ENCODE measurements at places on chromosomes 4 and X.

- DNase-seq = no peak
Observed at GRCh38 chr4:10605746-10606482, 78.7 kb downstream of the CLNK start.

DNA sequence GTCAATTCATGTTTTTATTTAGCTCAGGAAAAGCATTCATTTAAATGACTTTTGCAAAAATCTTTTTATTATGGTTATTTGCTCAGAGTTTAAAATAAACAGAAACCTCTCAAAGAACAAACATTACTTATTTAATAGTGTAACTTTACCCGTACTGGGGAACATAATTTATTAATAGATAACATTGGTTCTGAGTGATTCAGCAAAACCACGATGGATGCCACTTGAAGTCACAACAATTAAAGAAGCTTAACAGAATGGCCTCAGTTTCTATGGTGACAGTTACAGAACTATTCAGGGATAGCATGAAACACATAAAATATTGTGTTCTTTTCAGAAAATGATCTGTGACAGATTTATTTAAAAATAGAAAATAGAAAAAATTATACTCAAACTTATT is 368.7 kb downstream of the CCSER1 start:
- no peak for DNase-seq

DNA sequence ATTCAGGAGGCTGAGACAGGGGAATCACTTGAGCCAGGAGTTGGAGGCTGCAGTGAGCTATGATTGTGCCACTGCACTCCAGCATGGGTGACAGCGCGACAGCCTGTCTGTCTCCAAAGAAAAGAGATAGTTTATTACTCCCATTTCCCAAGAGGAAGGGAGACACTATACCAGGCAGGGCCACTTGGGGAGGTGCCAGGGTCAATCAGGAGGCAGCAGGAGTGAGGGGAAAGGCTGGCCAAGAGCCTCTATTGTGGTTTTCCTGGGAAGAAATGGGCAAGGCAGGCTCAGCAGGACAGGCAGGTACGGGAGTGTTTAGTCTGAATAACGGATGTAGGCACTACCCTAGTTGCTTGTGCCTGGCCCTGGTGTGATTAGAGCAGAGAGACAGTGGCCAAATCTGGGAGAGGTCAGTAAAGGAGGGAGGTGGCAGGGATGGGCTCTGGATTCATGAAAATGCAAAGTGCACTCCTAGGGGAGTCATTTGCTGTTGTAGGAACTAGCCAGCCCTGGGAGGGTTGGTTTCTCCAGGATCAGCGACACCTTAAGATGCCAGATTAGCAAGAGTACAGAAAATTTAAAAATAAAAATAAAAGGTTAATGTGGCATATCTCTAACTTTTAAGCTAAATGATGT is 20.2 kb upstream of the CDKN2AIP start:
- DNase-seq = no peak

DNA sequence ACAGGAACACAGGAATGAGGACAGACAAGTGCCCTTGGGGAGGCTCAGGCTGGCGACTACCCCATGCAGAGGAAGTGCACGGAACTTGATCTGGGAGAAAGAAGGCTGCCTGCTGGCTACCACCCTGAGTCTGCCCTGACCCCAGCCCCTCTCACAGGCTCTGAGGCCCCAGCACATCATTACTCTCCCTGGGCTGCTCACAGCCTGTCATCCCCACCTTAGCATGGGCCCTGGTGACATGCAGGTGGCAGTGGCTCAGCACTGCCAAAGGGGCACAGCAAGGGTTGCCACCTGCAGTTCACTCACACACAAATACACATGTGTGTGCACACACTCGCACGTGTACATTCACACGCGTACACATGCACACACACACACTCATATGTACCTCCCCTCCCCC is 26.1 kb upstream of the MAMLD1 start:
- no peak for DNase-seq

- DNase-seq = no peak
Observed at GRCh38 chrX:25536307-25536970, 520.7 kb upstream of the ARX start.

GRCh38 chr4:61373901-61374440 is 173.8 kb downstream of the ADGRL3 start:
- DNase-seq = no peak

DNA sequence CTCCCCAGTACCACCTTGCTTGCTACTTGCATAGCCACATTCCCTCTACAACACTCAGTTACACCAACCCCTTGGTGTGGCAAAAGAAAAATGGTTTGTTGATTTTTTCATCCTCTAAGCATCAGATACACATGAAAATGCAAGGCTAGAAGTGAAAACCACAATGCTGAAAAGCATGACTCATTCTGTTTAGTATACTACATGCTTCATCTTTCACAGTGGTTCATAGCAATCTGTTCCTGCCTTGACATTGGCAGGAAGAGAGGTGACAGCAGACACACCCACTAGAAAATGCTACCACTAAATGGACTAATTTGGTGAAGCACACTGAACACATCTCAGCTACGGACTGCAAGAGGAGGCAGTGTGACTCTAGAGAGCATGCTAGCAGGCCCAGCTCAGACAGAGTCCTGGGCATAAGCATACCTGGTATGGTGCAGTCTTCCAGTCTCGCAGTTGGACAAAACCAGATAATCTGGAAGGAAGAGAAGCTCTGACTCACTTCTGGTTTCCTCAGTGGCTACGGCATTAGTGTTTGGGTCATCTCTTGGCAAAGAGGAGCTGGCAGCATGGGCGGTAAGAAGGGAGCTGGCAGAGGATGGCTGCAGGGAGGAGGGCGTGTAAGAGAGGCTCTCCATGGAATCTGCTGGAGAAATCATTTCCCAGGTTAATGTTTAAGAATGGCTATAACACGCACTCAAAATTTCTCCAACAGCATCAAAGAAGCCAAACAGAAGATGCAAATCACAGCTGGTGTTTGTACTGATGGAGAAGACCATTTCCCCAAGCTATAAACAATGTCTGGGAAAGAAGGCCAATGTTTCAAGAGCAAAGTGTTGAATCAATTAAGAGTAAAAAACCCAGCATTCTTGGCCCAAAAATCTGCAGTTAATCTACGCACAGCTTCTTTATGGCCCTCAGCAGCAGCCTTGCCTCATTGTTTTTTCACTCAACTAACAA is 37.8 kb downstream of the GAB3 start:
- peak; percentile 44 for DNase-seq

DNA sequence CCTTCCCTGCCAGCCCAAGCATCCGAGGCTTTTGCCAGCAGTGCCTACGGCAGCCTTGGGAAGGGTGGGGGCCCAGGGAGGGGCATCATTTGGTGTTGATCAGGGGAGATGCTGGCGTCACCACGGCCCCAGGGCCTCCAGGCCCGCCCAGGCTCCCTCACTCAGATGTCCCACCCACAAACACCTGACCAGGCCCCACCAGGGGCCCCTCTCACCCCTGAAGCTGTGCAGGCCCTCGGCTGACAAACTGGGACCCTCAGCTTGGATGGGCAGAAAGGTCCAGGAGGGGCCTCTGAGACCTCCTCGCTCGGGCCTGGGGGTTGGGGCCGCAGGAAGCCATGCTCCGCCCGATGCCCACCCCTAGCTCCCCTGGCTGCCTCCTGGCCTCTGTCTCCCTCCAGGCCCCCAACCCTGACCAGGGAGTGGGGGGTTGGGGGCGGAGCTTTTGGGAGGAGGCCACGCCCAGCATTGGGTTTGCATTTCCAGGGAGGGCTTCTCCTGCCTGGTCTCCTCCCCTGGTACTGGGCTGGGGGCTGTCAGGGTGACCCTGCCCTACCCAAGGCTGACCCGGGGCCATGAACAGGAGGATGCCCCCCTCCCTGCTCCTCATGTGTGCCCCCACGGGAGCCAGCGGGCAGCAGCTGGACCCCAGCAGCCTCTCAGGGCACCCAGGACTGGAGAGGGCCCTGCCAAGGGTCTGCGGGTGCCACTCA is 33.4 kb upstream of the SPON2 start:
- no peak for DNase-seq

GRCh38 chr4:41043465-41043864 is 170.9 kb downstream of the APBB2 start:
- no peak for DNase-seq

GRCh38 chr4:138062929-138063328 is 179.2 kb downstream of the SLC7A11 start:
- no peak for DNase-seq

DNA sequence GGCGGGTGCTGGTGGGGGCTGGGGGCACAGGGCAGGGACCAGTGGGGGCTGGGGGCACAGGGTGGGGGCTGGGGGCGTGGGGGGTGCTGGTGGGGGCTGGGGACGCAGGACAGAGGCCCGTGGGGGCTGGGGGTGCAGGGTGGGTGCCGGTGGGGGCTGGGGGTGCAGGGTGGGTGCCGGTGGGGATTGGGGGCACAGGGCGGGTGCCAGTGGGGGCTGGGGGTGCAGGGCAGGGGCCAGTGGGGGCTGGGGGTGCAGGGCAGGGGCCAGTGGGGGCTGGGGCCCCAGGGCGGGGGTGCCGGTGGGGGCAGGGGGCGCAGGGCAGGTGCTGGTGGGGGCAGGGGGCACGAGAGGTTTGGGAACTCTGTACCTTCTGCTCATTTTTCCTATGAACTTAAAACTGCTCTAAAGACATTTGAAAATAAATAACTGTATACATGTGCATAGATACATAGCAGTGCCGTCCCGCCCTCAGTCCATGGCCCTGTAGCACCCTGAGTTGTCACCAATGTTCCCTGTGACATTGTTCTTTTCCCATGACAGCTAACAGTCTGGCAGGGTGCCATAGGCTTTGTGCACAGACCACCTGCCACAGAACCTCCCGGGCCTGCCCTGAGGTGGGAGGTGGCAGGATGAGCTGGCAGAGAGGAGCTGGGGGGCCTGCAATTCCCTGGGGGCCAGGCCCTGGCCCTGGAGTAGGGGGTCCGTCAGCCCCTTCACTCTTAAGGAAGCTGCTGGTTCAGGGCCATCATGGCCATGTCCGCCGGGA is 35.6 kb upstream of the ADRA2C start:
- no peak for DNase-seq

GRCh38 chr4:53314252-53314651 is 51.6 kb downstream of the SCFD2 start:
- DNase-seq = no peak

DNA sequence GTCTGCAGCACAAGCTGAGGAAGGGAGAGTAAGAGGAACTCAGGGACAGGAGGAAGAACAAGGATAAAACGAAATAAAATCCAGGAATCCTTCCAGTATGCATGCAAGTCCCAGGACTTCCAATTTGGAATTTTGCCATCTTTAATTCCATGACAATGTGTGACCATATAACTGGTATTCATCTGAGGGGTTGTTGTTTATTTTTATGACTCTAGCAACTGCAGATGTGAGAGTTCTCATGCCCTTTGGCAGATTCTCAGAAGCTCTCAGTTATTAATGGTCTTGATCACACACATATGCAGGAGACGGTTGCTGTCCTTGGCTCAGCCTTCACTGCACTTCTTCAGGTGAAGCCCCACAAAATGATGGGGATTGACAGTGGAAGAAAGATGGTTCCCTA is 148.2 kb downstream of the SMIM20 start:
- DNase-seq = no peak

DNA sequence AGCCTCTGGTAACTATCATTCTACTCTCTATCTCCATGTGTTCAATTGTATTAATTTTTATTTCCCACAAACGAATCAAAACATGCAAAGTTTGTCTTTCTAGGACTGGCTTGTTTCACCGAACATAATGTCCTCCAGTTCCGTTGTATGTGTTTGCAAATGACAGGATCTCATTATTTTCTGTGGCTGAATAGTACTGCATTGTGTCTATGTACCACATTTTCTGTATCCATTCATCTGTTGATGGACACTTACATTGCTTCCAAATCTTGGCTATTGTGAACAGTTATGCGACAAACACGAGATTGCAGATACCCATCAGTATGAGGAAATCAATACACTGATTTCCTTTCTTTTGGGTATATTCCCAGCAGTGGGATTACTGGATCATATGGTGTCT is 8.4 kb upstream of the LDOC1 start:
- DNase-seq = no peak

- no peak for DNase-seq
Observed at GRCh38 chr4:39312816-39313215, 53.3 kb downstream of the RFC1 start.

DNA sequence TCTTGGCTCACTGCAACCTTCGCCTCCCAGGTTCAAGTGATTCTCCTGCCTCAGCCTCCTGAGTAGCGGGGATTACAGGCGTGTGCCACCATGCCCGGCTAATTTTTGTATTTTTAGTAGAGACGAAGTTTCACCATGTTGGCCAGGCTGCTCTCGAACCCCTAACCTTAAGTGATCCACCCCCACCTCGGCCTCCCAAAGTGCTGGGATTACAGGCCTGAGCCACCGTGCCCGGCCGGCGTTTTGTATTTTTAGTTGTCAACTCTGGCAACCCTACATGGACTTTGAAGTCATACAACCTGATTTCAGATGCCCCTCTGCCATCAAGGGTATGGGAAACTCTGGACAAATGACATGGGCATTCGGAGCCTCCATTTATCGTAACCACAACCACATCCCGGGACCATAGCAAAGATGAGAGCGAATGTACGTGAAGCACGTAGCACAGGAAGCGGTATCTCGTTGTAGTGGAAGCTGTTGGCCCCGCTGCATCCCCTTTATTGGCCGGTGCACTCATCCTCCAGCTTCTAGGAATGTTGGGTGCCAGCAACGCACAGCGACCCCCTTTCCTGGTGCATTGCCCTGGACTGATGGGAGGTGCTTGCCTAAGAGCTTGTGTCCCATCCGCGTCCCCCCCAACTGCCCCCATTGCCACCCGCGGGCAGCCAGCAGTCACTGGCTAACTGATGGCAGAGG is 109.2 kb downstream of the PHKA2 start:
- no peak for DNase-seq
